Activated CD4-positive, alpha-beta T cell treated with anti-CD3 and anti-CD28 coated beads, Interleukin-2, amount 10 ng/mL, durations not matched to agents 7 days and 5 days (primary cell): ENCODE measurements at places on chromosomes 4 and X. TPM values are rescaled to one million over a fixed set of nuclear protein-coding genes. Genes with fewer than 3 reads are reported as not detected.

Gene PDK3
- total RNA-seq, result 31.4 TPM

Gene HEPH
- not detected for total RNA-seq

Gene MAP7D3
- 11.2 TPM for total RNA-seq

Gene KLHL8
- 10.5 TPM for total RNA-seq

Gene TLR3
- total RNA-seq, result 0.97 TPM

Gene BCAP31
- 148 TPM for total RNA-seq

Gene GRSF1
- total RNA-seq, result 76.8 TPM

Gene SSX2
- total RNA-seq, result not detected

- H3K4me3 ChIP-seq, result no peak overlapping the region
- H3K4me1 ChIP-seq, result no peaks in the 10 kb centered on the region
- no peak overlapping the region for H3K27ac ChIP-seq
- peaks cover 10% of the 10 kb centered on the region for H3K27me3 ChIP-seq
Observed at GRCh38 chrX:130556951-130557350, 155.2 kb downstream of the RBMX2 start.

DNA sequence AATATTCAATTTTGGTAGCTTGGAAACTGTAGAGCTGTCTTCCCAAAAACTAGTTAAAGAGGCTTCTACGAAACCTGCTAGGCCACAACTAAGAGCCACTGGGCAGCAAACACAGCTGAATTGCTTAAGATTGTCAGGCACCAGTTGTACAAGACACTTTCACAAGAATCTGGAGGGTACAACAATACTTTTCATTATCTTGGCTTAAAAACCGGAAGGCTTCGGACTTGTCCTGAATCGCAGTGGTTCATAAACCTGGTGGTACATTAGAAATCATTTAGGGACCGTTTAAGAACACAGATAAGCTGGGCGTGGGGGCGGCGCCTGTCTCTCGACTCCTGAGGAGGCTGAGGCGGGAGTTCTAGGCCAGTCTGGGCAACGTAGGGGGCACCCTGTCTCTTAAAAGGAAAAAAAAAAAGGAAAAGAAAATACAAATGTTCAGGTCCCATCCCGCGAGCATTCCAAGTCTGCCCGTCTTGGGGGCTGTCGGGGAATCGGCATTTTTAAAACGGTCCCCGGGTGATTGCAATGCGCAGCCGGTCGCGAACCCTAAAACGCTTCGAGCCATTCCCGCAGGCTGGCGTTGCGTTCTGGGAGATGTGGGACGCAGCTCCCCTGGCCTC is 763 bp downstream of the PYURF start:
- DNase-seq, result peak; percentile 20
- peaks cover 19% of the 10 kb centered on the region for H3K36me3 ChIP-seq
- no peaks in the 10 kb centered on the region for H3K27me3 ChIP-seq
- H3K4me1 ChIP-seq, result peaks cover 42% of the 10 kb centered on the region
- H3K4me3 ChIP-seq, result peak overlapping the region; percentile 92
- peak overlapping the region; percentile 91 for H3K27ac ChIP-seq

GRCh38 chr4:186116697-186117096 is 12.2 kb downstream of the FAM149A start:
- H3K4me1 ChIP-seq, result no peaks in the 10 kb centered on the region
- no peak for DNase-seq
- peaks cover 17% of the 10 kb centered on the region for H3K27me3 ChIP-seq
- no peaks in the 10 kb centered on the region for H3K36me3 ChIP-seq

DNA sequence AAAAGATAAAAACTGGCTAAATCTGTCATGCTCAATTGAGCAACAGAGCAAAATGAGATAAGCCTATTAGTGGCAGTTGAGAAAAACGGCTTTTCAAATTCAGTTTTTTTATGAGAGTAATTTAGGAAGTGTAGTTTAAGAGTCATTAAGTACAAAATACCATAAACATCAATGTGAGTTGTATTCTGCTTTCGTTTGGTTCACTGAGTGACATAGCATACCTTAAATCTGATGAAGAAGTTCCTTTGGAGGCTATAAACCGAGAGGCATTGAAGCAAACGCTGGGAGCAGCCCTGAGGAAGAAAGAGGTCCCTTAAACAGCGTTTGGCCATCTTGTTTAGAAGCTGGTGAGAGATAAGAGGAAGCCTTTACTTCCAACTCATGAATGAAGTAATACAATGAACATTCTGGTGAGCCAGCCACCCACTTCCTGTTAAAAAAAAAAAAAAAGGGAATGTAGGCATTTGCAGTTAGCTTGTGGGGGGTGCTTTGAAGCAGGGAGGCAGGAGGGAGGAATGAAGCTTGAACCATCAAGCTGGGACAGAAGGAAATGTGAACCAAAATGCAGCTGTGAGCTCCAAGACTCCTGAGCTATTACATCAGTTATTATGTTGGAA is 132.3 kb downstream of the ZNF330 start:
- H3K27ac ChIP-seq, result no peak overlapping the region
- no peaks in the 10 kb centered on the region for H3K4me1 ChIP-seq
- no peaks in the 10 kb centered on the region for H3K36me3 ChIP-seq
- H3K4me3 ChIP-seq, result no peak overlapping the region

DNA sequence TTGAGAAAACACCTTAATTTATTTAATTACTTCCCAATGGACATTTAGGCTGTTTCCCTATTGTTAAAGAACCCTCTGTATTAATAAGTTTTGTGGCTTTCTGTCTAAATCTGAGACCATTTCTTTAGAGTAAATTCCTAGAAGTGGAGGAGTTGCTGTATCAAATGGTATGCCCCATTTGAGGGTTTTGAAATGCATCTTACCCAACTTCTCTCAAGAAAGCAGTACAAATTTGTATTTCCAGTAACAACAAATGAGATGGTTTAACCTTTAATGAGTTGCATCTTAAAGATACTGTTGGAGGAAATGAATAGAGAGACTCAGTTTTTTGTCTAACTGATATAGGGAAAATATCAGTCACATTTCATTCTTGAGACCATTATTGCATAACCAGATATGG is 70.5 kb upstream of the CBLL2 start:
- DNase-seq, result no peak
- H3K36me3 ChIP-seq, result no peaks in the 10 kb centered on the region
- H3K27me3 ChIP-seq, result no peaks in the 10 kb centered on the region
- H3K4me3 ChIP-seq, result no peak overlapping the region
- no peak overlapping the region for H3K27ac ChIP-seq

DNA sequence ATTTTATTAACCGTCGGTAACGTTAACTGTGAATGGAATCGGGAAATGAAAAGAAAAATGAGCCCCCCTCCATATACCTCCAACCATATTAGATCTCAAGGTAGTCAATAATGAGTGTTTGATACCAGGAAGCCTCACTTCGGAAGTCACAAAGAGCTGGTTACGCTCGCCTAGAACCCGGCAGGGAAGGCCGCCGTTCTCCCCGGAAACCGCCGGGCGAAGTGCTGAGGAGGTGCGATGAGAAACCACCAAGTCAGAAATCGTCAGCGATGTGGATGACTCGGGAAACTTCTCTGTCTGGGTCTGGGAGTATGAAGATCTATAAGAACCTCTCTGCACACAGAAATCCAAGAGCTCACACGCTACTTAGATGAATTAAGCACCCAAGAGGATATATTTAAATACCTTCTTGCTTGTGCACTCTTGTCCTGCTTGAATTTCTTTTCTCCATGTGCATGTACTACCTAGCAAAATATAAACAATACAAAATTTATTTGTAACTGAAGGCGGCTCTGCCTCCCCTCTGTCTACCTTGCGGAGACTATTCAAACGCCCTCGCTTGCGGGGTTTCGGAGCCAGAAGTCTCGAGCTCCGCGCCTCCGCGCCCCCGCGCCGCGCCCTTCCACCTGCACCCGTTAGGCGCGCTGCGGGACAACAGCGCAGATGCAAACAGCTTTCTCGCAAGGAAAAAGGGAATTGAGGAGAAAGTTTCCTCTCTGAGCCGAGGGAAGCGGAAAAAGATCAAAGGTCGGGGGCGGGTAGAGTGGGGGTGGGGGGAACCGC is 17.8 kb downstream of the NKX6-1 start:
- H3K4me3 ChIP-seq, result peak overlapping the region; percentile 22
- H3K27me3 ChIP-seq, result peaks cover 72% of the 10 kb centered on the region
- no peak for DNase-seq
- H3K27ac ChIP-seq, result peak overlapping the region; percentile 71
- H3K36me3 ChIP-seq, result peaks cover 2% of the 10 kb centered on the region

GRCh38 chrX:87425618-87426017 is 92.0 kb upstream of the KLHL4 start:
- no peaks in the 10 kb centered on the region for H3K36me3 ChIP-seq
- H3K27me3 ChIP-seq, result no peaks in the 10 kb centered on the region
- no peak overlapping the region for H3K27ac ChIP-seq
- DNase-seq, result no peak

- H3K4me1 ChIP-seq, result no peaks in the 10 kb centered on the region
- no peak overlapping the region for H3K27ac ChIP-seq
- H3K27me3 ChIP-seq, result no peaks in the 10 kb centered on the region
- no peak overlapping the region for H3K4me3 ChIP-seq
- DNase-seq, result no peak
Observed at GRCh38 chr4:3320361-3321023, 27.7 kb downstream of the RGS12 start.

DNA sequence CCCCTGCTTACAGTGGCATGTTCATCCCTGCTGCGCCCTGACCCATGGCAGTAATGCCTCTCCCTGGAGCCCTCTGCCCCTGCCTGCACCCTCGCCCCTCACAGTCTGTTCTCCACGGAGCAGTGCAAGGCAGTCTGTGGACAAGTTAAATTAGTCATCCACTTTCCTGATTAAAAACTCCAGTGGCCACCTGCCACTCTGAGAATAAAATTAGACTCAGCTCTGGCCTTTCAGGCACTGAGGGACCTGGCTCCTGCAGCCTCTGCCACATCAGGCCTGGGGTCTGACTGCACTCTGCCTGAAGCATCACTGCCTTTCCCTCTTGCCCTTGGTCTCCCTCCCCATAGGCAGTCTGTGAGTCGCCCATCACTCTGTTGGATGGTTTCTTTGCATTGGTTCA is 53.6 kb downstream of the GRK4 start:
- no peak for DNase-seq
- peaks cover 14% of the 10 kb centered on the region for H3K4me1 ChIP-seq
- no peak overlapping the region for H3K4me3 ChIP-seq
- H3K36me3 ChIP-seq, result no peaks in the 10 kb centered on the region
- peaks cover 6% of the 10 kb centered on the region for H3K27me3 ChIP-seq

DNA sequence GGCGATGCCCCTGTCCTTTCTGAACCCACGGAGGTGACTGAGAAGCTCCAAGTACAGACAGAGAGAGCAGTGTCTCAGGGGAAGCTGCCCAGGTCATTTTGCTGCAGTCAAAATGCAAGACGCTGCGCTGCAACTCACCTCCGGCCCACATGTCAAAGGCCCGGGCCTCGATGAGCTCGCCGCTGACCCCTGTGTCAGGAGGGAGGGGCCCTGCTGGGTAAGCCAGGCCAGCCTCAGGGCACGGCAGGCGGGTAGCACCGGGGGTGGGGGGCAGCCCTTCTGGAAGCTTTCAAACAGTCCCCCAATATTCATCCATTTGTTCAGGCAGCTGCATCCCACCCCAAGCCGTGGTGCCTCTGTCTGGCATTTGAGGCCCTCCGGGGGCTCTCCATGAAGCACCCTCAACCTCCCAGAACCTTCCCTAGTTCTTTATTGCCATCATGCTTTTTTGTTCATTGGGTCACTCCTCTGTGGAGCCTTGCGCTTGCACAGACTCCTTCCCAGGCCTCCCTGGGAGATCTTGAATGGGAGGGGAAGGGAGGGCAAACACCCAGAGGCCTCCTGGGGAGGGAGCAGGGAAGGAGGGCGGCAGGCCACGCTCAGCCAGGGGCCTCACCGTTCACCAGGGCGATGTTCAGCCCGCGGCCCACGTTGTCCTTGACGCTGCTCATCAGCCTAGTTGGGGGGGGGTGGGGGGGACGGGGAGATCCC is 8.2 kb downstream of the FAM3A start:
- DNase-seq, result no peak
- H3K27ac ChIP-seq, result no peak overlapping the region
- no peaks in the 10 kb centered on the region for H3K27me3 ChIP-seq
- H3K36me3 ChIP-seq, result peaks cover 22% of the 10 kb centered on the region
- H3K4me3 ChIP-seq, result no peak overlapping the region

GRCh38 chr4:133596459-133596858 is 447.4 kb downstream of the PCDH10 start:
- H3K36me3 ChIP-seq, result no peaks in the 10 kb centered on the region
- no peak overlapping the region for H3K4me3 ChIP-seq
- no peak for DNase-seq
- no peak overlapping the region for H3K27ac ChIP-seq
- H3K27me3 ChIP-seq, result no peaks in the 10 kb centered on the region

GRCh38 chr4:68499021-68499420 is 51.8 kb downstream of the TMPRSS11E start:
- no peak overlapping the region for H3K4me3 ChIP-seq
- H3K36me3 ChIP-seq, result no peaks in the 10 kb centered on the region
- H3K27ac ChIP-seq, result no peak overlapping the region
- peaks cover 5% of the 10 kb centered on the region for H3K4me1 ChIP-seq
- no peak for DNase-seq

DNA sequence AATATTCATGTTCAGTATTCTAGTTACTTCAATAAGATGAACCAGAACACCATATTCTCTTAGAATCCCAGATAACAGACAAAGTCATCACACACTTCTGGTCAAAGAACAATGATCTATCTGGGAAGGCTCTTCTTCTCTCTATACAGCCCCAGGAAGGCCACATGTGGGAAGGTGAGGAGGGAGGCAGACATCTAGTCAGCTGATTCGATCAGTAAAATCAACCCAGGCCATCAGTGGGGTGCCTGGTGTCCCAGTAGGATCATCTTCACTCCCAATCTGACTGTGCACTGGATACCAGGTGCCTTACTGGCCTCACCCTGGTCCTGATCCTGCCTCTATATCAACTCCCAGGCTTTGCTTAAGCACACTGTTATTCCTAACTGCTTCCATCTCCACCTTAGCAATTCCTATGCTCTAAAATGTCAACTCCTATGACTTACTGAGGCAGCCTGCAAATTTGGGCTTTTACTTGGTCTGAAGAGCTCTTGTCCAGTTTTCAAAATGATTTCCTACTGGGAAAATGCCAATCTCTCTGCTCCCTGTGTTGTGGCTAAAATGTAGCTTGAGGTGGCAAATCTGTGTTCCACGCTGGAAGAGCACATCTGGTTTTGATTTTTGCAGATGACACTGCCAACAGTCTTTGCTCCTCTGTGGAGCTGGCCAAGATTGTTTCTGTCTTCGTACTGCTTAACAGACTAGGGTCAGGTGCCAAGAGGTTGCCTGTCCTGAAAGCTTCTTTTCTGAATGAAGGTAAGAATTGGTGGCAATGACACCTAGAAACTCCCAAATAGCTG is 128.7 kb downstream of the MGST2 start:
- no peak for DNase-seq
- H3K4me3 ChIP-seq, result no peak overlapping the region
- H3K36me3 ChIP-seq, result no peaks in the 10 kb centered on the region
- H3K27me3 ChIP-seq, result peaks cover 8% of the 10 kb centered on the region
- H3K27ac ChIP-seq, result no peak overlapping the region
- peaks cover 4% of the 10 kb centered on the region for H3K4me1 ChIP-seq

DNA sequence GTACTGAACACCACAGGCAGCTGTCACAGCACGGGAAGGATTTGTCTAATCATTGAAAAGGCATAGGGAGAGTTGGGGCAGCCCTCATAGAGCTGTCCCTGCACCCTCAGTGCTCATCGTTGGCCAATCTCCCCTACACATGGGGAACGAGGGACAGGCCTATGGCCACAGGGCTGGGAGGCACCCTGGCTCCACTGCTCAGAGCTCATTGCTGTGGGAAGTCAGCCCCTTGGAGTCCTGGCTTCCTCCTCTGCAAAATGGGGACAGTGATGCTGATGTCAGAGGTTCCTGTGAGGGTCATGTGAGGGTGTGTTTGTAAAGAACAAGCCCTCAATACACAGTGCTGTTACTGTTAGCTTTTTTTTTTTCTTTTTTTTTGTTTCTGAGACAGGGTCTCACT is 19.3 kb upstream of the HTRA3 start:
- H3K4me1 ChIP-seq, result no peaks in the 10 kb centered on the region
- no peaks in the 10 kb centered on the region for H3K36me3 ChIP-seq
- DNase-seq, result no peak

- H3K4me1 ChIP-seq, result no peaks in the 10 kb centered on the region
- no peak for DNase-seq
- no peaks in the 10 kb centered on the region for H3K27me3 ChIP-seq
- no peaks in the 10 kb centered on the region for H3K36me3 ChIP-seq
- no peak overlapping the region for H3K27ac ChIP-seq
Observed at GRCh38 chrX:857376-857775, 226.8 kb downstream of the SHOX start.
